ENCODE measurements at places on chromosomes 2 and 18.

GRCh38 chr2:96954011-96954846 is 32.2 kb downstream of the FAM178B start:
- no peak for DNase-seq

GRCh38 chr2:202113571-202114142 is 40.6 kb downstream of the KIAA2012 start:
- DNase-seq: peak; percentile 64

GRCh38 chr2:15889442-15890123 is 50.8 kb upstream of the MYCN start:
- DNase-seq: no peak

GRCh38 chr2:105952131-105952530 is 207.4 kb downstream of the NCK2 start:
- no peak for DNase-seq

- DNase-seq: no peak
These were observed 27.1 kb upstream of the CREB1 start for GRCh38 chr2:207502577-207503198.

- peak; percentile 99 for DNase-seq
These were observed 35.2 kb downstream of the ZNF516 start for GRCh38 chr18:76459687-76460350.

DNA sequence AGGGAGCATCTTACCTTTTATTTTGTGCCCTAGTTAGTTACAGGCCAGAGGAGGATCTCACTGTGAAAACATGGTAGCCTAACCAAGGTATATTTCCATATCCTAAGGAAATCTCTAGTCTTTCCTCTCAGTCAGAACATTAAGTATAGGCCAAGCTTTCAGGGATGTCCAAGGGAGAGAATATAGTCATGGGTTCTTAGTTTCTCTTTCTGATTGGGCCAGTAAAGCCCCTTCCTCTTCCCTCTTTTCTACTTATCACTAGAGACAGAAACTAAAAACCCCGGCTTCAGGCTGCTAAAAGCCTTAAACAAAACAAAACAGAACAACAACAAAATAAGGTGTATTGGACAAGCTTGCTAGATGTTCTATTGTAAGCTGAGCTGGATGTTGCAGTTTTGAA is 44.3 kb upstream of the TNFRSF11A start:
- DNase-seq: no peak

DNA sequence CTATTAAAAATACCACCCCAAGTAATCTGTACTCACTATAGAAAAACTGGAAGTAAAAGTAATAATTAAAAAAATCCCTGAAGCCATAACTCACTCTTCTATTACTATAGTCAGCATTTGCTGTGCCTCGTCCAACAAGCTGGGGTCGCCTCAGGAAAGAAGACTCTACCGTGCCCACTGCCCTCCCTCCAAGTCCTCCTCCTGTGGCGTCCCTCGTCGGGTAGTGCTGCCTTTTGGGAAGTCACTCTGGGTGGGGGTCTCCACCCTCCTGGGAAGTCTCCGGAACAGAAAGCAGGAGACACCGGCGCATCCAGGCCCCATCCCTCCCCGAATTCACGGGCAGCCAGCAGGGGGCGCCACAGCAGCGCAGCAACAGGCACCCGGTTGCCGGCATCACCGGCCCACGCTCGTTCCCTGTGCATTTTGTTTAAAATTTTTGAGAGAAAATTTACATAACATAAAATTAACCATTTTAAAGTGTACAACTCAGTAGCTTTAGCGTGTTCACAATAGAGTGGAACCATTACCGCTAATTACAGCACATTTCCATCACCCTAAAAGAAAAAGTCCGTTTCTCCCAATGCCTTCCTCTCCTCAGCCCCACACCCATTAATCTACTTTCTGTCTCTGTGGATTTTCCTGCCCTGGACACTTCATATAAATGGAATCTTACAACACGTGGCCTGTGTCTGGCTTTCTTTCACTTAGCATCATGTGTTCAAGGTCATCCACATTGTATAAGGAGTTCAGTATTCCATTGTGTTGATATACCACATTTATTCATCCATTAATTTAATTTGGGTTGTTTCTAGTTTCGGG is 62.2 kb downstream of the ADNP2 start:
- no peak for DNase-seq

- no peak for DNase-seq
These were observed 113.3 kb upstream of the FOSL2 start for GRCh38 chr2:28279371-28279770.

- peak; percentile 87 for DNase-seq
These were observed at the start of gene NCKAP1 for GRCh38 chr2:183038341-183039300. Gene NCKAP1, minus strand, starts transcription at chr2:183038457. Its CDS starts 358 bp downstream, at chr2:183038099.

DNA sequence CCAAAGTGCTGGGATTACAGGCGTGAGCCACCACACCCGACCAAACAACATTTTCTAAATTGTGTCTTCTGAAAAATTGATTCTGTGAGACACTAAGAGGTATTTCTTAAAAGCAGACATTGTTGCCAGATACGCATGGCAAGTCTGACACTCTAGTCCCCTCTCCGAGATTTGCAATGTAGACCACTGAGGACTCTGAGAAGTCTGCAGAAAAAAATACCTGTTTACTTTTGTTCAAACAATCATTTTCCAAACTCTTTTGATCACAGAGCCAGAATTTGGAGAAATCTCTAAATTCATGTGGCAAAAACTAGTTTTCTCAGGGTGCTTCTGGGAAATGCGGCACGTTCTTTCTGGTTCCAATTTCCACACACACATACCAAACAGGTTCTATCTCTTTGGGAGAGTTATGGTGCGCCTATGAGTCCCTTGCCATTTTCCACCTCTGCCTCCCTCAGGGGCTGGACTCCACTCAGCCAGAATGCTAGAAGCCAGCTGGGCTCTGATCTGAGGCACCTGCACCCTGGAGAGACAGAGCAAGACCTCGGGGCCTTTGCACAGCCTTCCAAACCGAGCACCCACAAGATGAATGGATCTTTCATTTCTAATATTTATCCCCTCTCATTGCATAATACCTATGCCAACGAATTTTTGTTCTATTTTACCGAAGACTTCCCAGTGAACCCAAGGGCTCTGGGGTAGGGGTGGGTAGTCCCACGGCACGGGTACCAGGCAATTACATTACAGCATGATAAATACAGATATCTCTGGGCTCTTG is 152.7 kb downstream of the MYCN start:
- no peak for DNase-seq

DNA sequence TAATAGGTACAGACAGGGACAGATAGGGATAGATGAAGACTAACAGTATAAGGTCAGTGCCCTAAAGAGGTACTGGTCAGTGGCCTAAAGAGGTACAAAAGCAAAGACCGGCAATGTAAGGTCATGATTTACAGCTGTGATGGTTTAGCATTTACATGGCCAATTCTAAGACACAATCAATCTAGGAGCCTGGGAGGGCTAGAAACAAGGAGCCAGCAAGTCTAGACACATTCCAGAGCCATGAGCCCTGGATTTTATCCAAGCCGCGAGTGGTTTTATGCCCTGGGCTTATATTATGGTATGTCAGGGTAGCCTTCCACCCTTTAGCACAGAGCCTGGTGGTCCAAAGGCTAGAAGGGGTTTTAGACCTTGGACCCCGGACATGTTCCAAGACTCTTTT is 124.2 kb downstream of the CBLN2 start:
- DNase-seq: no peak

- no peak for DNase-seq
These were observed 86.4 kb downstream of the SNTG2 start for GRCh38 chr2:1037066-1037465.

DNA sequence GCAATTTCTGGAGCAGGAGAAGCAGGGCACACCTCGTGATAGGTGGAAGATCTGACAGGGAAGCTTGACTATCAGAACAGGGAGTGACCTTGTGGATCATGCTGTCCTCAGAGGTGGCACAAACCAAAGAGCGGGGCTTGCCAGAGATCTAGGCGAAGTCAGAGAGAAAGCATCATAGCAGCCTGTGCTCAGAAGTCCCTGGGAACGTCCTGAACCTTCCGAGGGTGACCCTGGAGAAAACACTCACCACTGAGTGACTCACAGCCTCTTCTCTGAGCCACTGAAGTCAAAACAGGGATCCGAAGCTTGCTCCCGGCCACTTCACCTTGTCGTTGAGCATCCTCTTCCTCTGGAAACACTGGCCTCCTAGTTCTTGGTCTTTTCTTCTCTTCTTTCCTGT is 56.7 kb downstream of the IL1R2 start:
- peak; percentile 60 for DNase-seq

DNA sequence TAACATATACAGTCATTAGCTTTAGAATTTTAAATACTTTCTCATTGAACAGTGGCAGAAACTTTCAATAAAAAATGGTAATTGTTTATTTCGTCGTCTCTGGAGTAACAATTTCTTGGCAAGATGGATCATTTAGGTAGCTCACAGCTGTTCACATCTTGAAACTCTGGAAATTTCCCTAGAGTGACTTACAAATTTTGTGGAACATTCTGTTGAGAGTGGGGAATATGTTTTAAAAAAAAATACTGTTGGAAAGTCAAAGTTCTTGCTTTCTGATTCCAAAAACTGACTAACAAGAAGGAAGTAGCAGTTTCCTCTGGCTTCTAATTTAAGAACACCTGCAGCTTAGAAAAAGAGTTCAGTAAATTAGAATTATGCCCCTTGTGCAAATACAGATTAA is 11.2 kb upstream of the CALCRL start:
- DNase-seq: no peak

GRCh38 chr2:43027097-43027873 is 199.1 kb downstream of the ZFP36L2 start:
- DNase-seq: no peak

- DNase-seq: peak; percentile 50
These were observed at the start of gene DHRS9 for GRCh38 chr2:169069341-169069740. Gene DHRS9, plus strand, starts transcription at chr2:169069563. Its CDS starts 12,019 bp downstream, at chr2:169081582.

DNA sequence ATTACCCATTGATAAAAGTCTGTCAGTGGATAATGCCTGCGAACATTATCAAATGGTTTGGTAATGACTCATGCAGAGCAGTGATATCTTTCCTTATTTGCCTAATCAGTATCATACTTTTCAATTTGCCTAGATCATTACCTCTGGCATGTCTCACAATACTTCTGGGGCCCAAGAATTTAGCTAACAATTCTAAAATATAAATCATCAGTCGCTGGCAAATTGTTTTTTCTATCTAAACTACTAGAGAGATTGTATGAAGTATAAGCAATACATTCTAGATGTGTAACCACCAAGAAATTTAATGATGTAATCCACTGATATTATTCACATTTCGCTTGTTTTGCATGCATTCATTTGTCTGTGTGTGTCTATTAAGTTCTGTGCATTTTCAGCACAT is 191.2 kb upstream of the CDH19 start:
- no peak for DNase-seq

DNA sequence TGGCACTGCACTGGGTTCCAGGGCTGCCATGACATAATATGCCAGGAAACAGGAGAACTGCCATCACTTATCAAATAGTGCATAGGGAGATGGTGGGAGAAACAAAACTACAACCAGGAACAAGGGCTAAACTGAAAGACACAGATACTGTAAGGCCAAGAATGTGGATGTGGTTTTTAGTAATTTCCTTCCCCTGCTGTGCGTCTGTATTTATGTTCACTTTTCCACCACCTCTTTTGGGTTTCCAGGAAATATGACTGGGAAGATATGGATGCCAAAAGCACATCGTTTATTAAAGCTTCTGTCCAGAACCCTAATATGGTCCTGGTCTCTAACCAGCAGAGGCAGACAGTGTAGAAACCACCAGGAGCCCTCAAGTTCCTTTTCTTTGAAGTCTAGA is 759.7 kb upstream of the FANCL start:
- no peak for DNase-seq

GRCh38 chr2:237207646-237208045 is 122.0 kb downstream of the COPS8 start:
- DNase-seq: peak; percentile 85

- DNase-seq: no peak
These were observed 101.8 kb downstream of the TRIB2 start for GRCh38 chr2:12818416-12819102.

GRCh38 chr18:12067671-12068070 is 26.0 kb upstream of the ANKRD62 start:
- DNase-seq: no peak

- DNase-seq: no peak
These were observed 213.9 kb downstream of the NDUFA10 start for GRCh38 chr2:239811111-239811781.

GRCh38 chr2:13114391-13114790 is 397.7 kb downstream of the TRIB2 start:
- no peak for DNase-seq

- DNase-seq: no peak
These were observed 45.3 kb upstream of the SERPINE2 start for GRCh38 chr2:224084266-224084892.

DNA sequence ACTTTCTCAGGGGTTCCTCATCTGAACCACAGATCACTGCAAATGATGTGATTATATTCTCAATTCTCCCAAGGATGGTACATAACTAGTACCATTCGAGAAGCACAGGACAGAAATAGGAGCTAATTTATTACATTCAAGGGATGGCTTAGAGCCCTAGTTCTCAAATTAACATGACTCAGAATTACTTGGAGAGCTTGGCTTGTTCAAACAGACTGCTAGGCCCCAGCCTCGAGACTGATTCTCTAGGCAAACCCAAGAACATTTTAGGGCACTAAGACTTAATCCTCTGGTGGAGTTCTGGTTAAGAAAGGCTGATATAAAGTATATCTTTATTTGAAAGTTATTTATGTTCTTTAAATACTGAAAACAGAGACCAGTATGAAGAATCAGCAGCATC is 35.8 kb downstream of the HIBCH start:
- DNase-seq: peak; percentile 40

- no peak for DNase-seq
These were observed 165.4 kb downstream of the MYCN start for GRCh38 chr2:16105669-16106281.

- peak; percentile 40 for DNase-seq
These were observed 128.7 kb upstream of the GLI2 start for GRCh38 chr2:120606931-120607330.

- no peak for DNase-seq
These were observed 94.4 kb downstream of the EIPR1 start for GRCh38 chr2:3283206-3283605.

DNA sequence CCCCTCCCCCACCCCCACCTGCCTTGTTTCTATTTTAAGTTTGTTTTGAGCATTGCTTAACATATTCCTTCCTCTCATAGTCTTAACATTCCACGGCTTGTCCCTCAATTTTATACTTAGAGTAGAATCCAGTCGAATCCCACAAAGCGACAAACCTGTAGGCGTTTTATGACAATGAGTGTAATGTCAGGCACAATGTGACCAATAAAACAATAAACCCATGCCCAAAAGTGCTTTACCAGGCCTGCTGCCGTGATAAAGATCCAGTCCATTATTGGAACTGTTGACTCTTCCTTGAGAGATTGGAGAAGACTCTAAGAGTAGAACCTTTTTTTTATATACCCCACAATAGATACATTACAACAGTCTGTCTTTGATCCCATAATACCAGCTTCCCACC is 6.2 kb upstream of the MRO start:
- no peak for DNase-seq
